COR-L47 (cell line): ENCODE measurements at places on chromosomes 3 and 15.

DNA sequence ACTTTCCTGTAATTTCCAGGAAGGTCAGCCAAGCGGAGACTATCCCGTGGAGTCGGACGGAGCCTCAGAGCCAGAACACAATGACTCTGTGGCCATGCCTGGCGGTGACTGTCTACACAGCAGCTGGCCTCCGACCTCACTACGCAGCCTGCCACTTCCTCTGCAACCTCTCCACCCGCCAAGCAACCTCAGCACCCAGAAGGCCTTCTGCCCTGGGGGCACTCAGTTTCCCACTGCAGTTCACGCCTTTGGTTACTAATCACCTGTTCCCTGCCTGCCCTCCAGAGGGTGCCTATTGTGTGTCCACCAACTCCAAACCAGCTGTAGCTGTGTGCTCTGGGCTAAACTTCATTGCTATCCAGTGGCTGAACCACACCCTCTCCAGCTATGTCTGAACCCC lies 44.0 kb downstream of the TM2D3 start:
- no peak for DNase-seq

DNA sequence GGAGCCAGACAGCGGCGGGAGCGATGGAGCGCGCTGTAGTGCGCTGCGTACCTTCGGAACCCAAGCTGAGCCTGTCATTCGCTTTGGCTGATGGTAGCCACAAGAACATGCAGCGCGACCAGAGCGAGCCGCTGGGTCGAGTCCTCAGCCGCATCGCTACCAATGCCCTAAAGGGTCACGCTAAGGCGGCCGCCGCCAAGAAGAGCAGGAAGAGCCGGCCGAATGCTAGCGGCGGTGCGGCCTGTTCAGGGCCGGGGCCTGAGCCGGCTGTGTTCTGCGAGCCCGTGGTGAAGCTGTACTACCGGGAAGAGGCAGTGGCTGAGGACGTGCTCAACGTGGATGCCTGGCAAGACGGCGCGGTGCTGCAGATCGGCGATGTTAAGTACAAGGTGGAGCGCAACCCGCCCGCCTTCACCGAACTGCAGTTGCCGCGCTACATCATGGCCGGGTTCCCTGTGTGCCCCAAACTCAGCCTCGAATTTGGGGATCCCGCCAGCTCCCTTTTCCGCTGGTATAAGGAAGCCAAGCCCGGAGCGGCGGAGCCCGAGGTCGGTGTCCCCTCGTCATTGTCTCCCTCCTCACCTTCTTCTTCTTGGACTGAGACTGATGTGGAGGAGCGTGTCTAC lies 498 bp downstream of the PDE12 start:
- no peak for DNase-seq

DNA sequence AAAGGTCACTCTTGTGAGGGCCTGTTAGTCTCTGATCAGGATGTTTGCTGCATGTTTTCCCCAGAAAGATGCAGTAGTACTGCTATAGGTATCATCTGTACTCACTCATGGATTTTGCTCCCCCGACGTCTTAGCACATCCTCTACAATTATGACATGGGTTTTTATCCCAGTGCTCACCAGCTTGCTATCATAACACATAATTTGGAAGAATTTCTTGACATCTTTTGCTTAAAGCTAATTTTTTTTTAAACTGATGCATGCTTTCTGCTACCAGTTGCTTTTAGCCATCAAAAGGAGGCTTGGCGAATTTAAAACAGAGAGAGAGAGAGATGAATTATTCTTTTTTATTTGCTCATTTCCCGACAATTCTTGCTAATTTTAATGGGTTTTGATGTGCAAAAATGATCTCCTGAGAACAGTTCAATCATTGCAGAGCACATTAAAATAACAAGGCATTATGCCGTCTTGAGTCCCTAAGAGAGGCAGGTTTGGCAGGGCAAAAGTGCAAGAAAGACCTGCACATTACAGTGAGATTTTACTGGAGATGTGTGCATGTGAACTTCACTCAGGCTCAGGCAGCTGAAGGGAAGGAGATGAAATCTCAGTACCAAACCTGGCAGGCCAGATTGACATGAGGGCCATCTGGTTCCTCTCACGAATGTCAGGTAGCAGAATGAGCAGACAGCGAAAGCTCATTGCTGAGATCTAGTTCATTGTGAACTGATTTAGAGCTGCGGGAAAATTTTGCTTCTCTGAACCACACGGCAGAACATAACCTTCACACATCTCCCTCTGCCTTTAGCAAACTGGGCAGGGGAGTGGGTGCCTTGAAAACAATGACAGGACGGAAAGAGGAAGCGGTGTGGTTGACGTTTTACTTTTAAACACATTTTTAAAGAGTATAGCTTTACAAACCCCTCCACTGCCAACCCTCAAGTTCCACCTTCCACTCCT lies 25.9 kb upstream of the GOLGA8B start:
- DNase-seq: no peak

DNA sequence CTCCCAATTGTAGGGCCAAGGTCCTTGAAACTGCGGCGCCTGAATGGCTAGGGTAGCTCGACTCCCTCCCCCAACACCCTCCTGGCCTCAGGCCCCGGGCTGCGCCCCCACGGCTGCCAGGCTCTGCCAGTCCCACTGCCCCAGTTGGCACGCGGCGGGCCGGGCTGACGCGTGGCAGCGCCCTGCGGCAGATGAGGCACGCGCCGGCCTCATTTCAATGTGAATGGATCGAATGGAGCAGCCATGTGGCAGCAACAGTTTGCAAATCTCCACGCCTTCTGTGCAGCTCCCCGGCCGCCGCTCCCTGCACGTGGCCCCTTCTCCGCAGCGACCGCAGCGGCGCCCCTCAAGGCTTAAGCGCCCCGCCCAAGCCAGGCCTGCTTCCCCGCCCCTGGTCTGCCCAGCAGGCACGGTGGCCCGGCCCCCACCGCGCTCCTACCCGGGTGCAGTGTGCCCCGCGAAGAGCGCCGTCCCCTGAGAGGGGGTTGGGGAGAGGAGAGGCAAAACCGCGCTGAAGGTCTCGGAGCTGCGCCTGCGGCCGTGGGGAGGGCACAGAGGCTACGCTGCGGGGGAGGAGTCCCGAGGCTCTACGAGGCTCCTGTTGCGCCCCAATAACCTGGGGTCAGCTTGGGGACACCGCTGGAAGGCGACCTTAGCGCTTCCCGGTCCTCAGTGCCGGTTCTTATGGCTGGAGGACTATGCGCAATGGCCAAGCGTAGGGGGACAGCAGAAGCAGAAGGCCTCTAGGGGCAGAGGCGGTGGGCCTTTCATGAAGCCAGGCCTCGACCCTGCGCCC lies 3.1 kb upstream of the DLL4 start:
- peak; percentile 64 for DNase-seq

DNA sequence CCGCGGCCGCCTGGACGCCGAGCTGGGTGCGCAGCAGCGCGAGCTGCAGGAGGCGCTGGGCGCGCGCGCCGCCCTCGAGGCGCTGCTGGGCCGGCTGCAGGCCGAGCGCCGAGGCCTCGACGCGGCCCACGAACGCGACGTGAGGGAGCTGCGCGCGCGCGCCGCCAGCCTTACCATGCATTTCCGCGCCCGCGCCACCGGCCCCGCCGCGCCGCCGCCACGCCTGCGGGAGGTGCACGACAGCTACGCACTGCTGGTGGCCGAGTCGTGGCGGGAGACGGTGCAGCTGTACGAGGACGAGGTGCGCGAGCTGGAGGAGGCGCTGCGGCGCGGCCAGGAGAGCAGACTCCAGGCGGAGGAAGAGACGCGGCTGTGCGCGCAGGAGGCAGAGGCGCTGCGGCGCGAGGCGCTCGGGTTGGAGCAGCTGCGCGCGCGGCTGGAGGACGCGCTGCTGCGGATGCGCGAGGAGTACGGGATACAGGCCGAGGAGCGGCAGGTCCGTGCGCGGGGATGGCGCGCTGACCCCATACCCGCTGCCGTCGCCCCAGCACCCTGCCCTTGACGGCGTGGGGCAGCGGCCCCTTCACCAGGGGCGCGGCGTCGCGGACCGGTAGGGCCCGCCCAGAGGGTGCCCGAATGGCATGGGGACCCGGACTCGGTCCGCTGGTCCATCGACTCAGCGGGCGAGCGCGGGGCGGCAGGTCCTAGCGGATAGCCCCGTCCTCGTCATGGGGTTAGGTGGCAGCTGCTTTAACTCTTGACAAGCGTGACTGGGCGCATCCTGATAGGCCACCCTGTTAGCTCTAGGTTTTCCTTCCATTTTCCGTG lies 848 bp downstream of the SYNM start:
- DNase-seq: peak; percentile 80

GRCh38 chr15:41907141-41907540 lies 13.3 kb upstream of the SPTBN5 start:
- DNase-seq: no peak

DNA sequence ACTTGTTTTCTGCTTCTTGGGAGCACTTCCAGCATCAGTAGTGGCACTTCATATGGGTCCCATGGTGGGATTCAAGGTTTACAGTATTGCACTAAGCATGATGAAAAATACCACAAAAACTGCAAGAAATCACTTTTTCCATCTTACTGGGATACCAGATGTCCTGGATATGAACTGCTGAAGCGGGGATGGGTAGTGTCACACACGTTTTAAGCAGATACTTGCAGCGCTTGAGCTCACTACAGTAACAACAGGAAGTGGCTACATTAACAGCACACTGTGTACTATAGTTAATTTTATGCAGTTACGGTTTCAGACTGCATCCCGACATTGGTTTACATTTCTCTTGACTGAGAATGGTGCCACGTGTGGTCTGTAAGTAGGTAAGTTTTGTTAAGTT lies 3.5 kb upstream of the ISG20 start:
- DNase-seq: no peak

DNA sequence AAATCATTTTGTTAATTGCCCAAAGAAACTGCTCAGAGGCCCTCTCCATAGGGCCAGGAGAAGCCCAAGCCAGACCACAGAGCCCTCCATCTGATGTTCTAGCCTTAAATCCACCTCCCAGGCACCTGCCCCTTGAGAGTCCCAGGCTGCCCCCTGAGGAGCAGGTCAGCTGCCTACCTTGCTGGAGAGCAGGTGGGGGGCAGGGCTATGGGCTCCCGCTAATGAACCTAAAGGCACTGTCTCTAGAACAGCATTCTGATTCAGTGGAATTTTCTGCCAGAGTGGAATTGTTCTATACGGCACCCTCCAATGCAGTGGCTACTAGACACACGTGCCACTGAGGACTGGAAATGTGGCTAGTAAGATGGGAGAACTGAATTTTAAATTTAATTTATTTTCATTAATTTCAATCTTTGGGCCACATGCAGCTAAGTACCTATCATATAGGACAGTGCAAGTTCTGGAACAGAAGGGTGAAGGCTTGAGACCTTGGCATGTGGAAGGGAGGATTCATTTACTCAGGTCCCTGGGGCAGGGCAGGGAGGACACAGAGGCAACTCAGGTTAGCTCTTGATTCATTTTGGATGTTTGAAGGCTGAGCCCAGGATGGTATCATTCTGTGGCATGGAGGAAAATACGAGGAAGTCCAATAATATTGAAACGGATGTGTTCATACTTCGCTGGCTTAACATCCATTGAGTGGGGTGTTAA lies 11.4 kb downstream of the AMOTL2 start:
- DNase-seq: no peak

DNA sequence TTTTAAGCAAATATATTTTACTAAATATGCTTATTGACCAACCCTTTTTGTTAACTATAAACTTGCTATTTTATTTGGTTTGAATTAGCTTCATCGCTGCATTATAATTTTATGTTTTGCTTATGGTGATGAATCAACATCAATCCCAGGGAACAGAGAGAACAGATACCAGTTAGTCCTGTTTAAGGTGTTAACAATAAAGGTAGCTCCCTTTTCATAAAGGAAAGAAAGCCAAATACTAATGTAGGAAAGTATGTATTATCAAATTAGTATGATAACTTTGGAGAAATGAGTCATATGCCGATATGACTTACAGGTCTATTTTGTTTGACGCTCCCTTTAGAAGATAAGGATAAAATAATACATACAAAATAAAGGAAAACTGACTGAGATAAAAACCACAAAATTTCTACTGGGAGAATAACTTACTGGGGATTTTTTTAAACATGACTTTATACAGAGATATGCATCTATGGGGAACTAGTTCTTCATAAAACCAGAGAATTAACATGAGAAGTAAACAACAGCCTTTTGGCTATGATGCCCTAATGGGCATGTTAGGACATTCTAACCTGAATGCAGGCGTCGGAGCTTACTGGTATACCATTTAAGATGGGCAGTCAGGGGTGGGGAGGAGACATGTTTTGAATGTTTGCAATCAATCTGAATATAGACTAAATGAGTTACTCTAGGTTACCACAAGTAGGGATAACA lies 4.5 kb downstream of the OR5K2 start:
- DNase-seq: no peak

DNA sequence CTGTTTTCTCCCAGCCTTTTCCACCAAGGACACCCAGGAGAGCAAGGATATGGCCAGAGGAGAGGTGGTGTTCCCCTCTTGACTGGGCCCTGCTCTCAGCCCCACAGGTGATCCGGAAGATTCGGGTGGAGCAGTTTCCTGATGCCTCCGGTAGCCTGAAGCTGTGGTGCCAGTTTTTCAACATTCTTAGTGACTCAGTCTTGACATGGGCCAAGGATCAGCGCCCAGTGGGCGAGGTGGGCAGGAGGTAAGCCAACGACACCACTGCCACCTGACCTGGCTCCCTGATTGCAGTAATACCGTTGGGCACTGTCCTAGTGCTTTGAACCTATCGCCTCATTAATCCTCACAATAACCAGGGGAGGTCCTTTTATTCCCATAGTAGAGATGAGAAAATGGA lies 25.3 kb upstream of the SLC28A1 start:
- DNase-seq: no peak

DNA sequence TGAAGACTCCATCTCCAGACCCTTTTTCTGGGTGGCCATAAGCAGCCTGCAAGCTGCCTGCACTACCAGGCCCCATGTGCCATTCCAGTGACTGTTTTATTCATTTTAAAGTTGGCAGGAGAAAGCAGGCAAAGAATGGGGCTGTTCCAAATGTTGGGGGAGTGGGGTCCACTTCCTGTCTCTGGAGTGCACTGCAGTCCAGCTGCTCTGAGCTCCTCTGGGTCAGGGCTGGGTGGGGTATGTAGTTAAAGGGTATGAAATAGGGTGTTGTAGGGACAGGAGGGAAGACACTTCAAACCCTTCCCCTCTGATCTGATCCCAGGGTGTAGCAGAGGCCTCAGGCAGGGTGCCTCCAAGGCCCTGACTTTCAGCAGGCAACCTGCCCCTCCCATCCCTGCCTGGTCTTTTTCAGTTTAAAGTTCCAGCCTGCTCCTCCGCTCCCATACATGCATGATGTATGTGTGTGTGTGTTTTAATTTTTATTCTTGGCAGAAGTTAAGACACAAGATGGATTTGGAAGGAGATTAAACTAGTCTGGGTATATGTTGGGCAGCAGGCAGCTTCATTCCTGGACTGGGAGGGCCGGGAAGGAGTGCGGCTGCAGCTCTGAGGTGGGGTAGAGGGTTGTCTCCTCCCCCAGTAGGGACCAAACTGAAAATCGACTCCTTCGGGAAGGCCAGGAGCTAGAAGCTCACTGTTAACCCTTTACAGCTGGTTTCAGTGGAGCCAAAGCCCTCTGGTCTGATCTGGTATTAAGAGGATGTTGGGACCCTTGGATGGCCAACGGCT lies 17.3 kb downstream of the BOC start:
- DNase-seq: no peak
